Amygdala (tissue), 56 donors: ENCODE measurements at places on chromosomes 2 and 18.

GRCh38 chr18:27887711-27888495, 289.0 kb downstream of the CDH2 start:
- no peak for DNase-seq

GRCh38 chr2:128260239-128261138, 58.2 kb downstream of the HS6ST1 start:
- DNase-seq = peak; percentile 86

DNA sequence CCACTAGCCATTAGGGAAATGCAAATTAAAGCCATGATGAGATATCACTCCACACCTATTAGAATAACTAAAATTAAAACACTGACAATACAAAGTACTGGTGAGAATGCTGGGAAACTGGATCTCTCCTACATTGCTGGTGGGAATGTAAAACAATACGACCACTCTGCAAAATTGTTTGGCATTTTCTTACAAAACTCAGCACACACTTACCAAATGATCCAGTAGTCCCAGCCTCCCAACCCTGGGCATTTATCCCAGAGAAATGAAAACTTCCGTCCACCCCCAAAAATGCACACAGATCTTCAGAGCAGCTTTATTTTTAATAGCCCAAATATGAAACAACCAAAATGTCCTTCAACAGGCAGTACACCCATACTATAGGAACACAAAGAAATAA, 8.9 kb upstream of the TMSB10 start:
- no peak for DNase-seq

GRCh38 chr18:51724790-51725721, 527.6 kb upstream of the MEX3C start:
- DNase-seq = no peak

DNA sequence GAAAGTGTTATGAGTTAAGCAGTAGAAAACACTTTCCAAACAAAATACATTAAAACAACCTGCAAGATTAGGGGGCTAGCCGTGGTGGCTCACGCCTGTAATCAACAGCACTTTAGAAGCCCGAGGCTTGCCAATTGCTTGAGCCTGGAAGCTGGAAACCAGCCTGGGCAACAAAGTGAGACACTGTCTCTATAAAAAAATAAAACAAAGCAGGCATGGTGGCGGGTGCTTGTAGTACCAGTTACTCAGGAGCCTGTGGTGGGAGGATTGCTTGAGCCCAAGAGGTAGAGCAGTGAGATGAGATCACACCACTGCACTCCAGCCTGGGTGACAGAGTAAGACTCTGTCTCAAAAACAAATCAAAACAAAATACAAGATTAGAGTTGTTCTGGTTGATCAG, 208.3 kb downstream of the ERBB4 start:
- no peak for DNase-seq
